ENCODE measurements at places on chromosomes 12 and 14. TPM values are rescaled to one million over a fixed set of nuclear protein-coding genes. Genes with fewer than 3 reads are reported as not detected.

Gene RPL10L
- total RNA-seq, result not detected

Gene GPR84
- total RNA-seq, result 1.5 TPM

Gene TNS2
- total RNA-seq, result 182 TPM

Gene DTX3
- total RNA-seq, result 26.6 TPM

Gene GYS2
- total RNA-seq, result not detected

Gene KRT6C
- total RNA-seq, result not detected

Gene SPTB
- total RNA-seq, result 3.0 TPM

Gene GLS2
- total RNA-seq, result 4.8 TPM

Gene NEMP1
- 14.3 TPM for total RNA-seq

Gene ANO2
- 5.9 TPM for total RNA-seq

Data from lung (tissue), 17 donors.